T-helper 9 cell (primary cell): ENCODE measurements at places on chromosomes 12 and 14.
A peak's percentile ranks its signal among the peaks of the same experiment; 100 is the strongest.

- no peak for DNase-seq
Observed at GRCh38 chr12:100185361-100185894, 15.2 kb upstream of the ACTR6 start.

- no peak for DNase-seq
Observed at GRCh38 chr14:73736842-73737241, 22.7 kb upstream of the PNMA1 start.

DNA sequence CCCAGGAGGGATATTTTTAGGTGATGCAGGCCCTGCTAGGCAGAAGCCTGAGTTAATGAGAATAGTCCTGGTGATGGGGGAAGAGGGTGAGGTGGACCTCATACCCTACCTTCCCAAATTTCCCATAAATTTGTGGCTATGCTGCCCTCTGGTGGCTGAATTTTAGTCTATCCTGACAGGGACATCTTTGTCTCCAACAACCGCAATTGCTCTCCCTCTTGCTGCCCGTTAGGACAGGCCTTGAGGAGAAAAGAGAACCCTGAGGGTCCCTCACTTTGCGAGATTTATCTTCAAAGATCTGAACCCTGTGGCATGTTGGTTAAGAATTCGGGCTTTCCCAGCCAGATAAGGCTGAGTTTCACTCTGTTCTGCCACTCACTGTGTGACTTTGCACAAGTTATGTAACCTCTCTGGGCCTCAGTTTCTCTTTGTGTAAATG is 9.8 kb upstream of the ZNF385A start:
- DNase-seq = peak; percentile 36

GRCh38 chr14:61469781-61470180 is 148.4 kb downstream of the PRKCH start:
- DNase-seq = no peak

DNA sequence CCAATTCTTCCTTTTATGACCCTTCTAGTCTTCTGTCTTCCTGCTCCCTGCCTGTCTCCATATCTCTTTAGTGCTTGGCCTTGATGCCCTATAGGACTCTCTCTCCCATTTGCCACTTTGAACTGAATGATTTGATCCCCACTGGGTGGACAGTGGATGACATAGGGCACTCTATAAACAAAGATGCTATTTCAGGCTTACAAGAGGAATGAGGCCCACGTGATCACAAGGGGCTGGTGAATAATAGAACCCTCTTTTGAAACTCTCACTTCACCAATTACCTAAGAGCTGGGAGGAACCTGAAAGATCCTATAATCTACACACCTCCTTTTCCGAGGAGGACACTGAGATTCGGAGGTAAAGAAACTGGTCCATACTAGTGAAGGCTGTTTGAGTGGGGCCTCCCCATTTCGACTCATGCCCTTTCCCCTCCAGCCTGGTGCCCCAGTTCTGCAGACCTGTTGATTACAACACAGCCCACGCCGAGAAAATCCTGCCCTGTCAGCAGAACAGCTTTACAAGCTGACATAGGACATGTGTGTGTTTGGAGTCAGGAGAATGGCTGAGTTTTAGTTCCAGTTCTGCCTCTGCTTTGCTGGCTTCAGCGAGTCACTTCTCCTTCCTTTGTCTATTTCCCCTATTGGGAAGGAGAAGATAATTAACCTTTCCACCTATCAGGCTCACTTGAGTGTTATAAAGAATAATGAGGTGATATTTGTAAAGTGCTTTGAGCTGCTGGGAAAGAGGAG is 400.3 kb downstream of the ZFP36L1 start:
- DNase-seq = no peak

- no peak for DNase-seq
Observed at GRCh38 chr14:70013271-70013873, 134.2 kb downstream of the SMOC1 start.

DNA sequence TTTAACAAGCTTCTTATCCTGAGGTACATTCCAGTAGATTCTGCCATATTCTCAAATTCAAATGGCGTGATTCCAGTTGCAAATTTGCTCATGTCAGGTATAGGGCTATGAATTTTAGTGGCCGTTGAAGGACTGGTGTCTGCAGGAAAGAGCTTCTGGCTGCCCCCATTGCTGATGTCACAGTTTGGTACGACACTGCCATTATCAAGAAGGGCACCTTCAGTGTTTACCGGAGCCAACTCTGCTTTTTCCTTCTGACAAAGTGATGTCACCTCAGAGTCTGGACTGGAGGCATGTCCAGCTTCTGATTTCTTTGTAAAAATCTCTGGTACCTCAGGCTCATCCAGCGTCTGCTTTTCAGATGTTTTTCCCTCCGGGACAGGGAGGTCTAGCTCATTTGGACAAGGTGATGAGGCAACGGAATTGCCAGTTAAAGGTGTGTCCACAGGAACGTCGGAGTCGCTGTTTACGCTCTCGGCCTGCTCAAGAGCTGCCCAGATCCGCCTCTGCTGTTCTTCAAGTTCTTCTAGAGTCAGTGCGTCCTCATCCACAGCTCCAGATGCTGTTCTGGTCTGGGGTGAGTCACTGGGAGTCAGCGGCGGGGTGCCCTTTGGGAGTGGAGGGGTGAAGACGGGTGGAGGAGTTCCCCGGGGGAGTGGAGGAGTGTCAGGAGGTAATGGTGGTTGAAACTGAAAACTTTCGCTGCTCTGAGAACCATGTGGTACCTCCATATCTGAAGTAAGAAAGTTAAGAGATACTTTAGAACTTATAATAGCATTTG is 27.0 kb downstream of the ZCCHC8 start:
- no peak for DNase-seq

DNA sequence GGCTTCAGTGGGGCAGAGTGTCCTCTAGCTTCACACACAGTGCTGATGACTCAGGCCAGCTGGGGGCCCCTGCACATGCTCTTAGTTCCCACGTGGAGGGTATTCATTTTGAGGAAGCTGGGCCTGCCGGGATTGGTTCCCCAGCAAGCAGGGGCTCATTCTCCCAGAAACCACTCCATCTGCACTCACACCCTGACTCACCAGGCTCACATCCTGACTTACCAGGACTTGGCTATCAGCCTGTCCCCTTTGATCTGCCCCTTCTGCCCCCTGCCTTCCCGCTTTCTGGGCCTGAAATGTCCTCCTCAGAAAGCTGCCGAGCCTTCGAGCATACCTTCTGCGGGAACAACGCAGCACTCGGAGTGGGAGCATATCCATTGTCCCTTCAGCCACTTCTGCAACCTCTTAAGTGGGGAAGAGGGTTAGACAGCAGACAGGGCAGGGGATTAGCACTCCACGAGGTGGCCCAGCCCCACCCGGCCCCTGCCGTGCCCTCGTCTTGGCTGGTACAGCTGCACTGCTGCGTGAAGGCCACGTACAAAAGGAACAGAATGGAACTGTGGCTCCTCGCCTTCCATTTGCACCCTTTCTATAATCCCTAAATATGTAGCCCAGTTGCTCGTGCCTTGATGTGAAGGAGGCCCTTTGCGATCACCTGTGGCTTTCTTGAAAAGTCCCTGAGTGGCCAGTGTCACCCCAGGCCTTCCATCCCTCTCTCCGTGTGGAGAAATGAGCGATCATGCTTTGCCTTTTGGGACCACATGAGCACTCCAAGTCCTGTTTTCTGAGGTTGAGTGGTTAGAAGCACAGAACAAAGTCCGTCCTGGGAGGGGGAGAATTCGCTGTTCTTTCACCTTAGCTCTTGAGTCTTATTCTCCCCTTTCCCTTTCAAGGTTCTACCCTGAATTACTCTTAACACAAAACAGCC is 26.1 kb downstream of the TPCN1 start:
- DNase-seq = no peak

- no peak for DNase-seq
Observed at GRCh38 chr12:87846045-87846444, 183.2 kb downstream of the C12orf50 start.
